Stimulated activated CD4-positive, alpha-beta T cell treated with anti-CD3 and anti-CD28 coated beads, Interleukin-1b, Interleukin-23, amount 100 ng/mL, for 48 hours (primary cell): ENCODE measurements at places on chromosomes 2 and 18.
A peak's percentile ranks its signal among the peaks of the same experiment; 100 is the strongest.

DNA sequence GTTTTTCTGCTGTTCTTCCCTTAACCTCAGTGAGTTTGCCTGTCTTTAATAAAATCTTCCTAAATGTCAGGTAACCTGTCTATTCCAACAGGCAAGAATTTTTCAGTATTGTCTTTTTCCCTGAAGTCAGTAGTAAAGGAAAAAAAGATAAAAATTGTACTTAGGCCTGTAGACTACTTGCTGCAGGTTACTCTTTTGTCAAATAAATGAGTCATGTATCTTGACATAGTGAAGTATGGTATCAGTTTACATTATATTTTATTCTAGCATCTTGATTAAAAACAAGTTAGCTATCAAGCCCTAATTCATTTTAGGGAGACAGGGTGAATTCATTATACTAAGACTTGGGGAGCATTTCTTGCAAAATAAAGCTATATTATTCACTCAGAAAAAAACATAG is 59.8 kb downstream of the ITGA4 start:
- no peak for DNase-seq

- no peak for DNase-seq
These were observed 1960.5 kb upstream of the PIK3C3 start for GRCh38 chr18:39994498-39994897.

DNA sequence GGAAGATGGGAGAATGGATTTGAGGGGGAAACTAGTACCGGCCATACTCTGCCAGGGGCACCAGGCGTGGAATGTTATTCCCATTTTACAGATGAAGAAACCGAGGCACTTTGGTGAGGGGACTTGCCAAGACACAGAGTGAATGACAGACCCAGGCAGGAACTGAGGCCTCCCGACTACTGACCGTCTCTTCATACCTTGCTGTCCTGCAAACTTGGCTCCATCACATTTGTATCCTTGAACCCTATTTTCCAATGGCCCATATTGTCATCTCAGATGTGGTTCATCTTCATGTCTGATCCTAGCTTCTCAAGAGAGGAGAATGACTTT is 6.2 kb upstream of the TFCP2L1 start:
- DNase-seq = no peak

GRCh38 chr2:199916980-199917379 is 5.9 kb downstream of the C2orf69 start:
- DNase-seq = no peak

DNA sequence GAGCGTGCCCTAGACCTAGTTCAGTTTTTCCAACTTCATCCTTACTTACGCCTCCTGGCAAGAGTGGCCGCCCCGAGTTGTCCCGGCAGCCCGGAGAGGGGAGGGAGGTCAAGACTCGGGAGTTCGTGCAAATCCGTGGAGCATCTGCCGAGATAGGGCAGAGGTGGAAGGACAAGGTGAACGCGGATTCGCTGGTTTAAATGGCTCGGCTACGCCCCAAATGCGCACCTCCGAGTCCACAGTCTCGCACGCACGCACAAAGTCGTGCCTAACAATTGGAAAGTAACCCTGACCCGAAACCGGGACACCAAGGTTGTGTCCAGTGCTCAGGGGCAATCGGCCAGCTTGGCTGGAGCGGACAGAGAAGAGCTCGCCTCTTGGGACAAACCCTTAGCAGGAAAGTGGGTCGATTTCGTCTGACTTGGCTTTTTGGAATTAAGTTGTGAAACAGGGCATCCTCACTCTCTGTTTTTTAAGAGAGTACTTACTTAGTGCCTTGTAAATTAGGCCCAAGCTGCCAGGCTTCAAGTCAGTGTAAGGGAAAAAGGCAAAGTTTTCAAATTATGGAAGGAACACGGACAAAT is 726 bp upstream of the SS18 start:
- DNase-seq = peak; percentile 69

DNA sequence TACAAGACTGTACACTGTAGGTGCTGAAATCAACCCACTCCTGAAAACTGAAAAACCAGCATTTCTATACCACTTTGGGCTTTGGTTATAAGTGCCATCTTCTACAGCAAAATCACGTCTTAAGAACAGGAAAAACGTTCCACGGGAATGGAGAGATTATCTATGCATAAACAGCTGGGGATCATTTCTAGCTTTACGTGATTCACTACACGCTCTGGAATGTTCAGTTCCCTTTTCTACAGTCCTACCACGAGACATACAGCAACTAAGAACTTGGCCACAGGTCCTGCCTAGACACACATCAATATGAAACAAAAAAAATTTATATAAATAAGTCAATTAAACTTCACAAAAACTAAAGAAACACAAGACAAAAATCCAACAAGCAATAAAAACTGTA is 3.6 kb downstream of the CXCR4 start:
- no peak for DNase-seq

DNA sequence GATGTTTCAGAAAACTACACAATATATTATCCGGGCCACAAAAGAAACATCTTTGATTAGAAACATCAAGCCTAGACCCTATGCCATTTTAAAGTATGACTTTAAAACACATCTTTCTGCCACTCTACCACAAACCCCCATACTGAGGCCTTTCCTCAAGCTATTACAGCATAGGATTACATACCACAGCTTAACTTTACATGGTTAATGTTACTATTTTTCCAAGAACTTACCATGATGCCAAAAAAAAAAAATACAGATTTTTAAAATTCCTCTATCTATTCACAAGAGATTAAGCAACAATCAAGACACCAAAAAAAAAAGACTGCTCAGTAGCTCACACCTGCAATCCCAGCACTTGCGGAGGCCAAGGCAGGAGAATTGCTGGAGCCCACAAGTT is 9.0 kb downstream of the NCKAP1 start:
- no peak for DNase-seq

DNA sequence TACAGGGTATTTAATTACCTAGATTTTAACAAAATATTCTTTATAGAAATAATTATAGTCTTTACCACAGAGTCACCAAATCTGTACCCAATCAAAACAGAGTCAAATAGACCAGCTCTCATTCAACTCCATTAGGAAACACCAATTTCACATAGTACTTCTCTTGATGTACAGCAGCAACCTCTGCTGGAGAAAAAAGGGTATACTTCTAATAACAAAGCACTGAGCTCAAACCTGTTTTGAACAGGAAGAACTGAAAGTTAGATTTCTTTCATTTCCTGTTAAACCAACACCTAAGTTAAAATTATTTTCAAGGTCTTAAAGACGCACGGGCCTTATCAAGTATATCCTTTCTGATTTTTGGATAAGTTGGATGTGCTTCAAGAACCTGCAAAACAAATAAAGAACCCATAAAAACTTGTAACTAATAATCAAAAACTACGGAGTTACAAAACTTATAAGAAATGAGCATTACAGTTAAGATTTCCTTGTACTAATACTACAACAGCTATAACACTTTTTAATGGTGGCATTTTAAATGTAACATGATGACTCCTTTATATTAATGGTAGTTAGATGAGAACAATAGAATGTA is 79.0 kb downstream of the TTC21B start:
- DNase-seq = no peak

DNA sequence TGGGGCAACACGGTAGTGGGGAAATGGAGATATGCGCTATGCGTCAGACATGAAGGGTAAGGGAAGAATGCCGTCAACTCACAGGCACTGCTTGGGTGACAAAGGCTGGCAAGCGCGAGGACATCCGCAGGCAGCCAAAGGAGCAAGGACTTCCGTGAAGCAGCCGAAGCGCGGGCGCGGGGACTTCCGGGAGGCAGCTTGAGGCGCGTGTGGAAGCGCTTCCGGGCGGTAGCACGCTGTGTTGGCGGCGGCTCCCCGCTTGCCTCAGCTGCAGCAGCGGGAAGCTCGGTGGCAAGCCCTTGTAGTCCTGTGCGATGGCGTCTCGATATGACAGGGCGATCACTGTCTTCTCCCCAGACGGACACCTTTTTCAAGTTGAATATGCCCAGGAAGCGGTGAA is at the start of gene PSMA8:
Gene PSMA8, plus strand, starts transcription at position 218 of the 400 bp plus-strand sequence. Its CDS starts 97 bp downstream, at position 315.
- peak; percentile 55 for DNase-seq

DNA sequence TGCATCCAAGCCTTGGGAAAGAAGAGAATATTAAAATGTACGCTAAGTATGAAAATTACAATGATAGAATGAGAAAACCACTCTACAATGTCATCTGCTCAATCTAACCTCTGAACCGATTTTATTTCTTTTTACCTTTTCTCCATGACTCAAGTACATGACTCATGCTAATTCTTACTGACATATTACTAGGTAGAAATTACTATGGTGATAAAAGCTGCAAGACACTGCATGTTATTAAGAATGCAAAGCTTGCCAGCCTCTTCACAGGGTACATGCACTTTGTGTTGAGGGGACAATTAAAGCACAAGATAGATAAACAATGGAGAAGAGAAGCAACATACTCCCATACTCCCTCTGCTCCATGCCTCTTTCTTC is 20.7 kb downstream of the SFT2D3 start:
- DNase-seq = no peak

DNA sequence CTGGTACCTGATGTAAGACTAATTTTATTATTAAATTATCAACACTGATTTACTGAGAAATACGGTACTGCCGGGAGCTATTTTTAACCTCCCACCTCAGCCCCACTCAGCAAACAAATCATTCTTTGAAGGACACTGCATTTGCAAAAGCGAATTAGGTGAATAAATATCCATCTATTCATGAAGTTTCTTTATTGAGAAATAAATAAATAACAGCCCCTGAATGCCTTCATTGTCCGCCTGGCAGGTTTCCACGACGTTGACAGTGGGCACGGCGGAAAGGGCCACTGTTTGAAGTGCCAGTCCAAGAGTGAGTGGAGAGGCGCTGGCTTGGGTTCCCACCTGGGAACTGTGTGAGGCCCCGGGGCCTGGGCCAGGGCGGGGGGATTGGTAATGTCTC is 15.7 kb downstream of the C1QL2 start:
- DNase-seq = no peak

DNA sequence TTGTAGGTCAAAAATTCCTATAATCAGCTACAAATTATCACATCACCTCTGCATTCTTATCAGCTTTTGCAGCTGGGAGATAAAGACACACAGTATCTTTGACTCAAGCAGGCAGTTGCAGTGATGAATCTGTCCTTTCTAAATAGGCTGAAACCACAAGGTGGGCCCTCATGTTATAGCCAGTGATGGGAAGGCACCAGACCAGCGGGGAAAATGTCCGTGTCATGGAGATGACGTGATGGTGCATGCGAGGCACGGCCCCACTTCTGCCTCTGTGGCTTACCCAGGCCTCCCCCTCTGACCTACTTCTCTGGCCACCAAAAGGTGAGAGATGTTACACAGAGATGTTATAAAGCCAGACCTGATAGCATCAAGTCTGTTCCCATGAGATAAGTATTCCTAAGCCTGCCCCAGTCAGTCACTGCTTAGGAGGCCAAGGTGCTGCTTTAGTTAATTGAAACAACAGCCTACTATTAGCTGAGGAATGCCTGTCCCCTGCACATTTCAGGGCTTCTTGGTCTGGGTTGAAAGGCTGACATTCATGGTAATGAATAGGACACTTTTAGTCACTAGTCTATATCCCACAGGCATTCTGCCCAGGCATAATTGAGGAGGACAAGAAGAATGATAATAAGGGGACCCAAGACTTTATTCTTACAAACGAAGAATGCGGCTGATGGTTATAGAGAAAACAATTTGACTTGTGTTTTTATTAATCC is 327.9 kb downstream of the LPIN1 start:
- DNase-seq = no peak

DNA sequence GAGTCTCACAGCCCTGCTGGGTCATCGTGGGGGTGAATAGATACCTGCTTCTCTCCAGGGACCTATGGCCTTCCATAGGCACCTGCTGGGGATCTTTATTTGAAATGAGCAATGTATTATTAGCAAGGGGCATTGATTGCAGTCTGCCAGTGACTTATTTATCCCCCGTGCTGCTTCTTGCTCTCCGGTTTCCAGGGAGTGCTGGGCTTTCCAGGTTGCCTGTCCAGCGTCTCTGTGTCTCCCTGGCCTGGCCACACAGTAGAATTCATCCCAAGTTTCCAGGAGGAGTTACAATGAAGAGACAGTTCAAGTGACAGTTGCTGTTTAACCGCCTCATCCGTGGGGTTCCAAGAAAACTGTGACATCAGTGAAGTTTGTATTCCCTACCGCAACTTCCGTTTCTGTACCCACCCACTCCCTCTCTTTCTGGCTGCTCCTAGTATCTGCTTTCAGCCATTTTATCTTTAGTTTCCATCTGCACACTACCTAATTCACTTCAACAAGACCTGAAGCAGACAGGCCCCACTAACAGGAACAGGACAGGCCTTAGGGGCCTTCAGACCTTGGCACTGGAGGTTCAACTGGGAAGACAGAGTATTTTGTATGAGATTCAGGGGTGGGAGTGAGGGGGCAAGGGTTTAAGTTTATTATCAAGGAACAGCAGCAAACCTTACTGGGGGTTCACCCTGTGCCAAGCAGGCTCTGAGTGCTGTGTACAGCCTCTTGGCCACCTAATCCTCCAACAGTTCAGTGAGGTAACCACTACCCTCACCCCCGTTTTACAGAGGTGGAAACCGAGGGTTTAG is 134.8 kb downstream of the PRKCE start:
- no peak for DNase-seq

DNA sequence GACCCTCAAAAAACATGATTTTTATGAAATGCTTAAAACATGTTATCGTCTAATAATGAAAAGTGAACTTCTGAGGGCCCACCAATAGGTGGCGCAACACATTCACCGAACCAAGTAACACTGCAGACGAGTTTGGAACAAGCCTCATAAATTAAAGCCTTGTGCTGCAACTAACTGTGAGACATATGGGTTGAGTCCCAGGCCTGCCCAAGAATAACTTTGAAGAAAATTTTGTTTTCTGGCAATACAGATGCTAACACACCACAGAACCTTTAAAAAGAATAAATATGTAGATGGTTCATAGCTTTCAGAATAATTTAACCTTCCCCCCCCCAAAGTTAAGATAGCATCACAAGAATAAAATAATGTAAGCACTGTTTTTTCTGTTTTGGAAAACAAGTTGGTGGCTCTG is 285.9 kb downstream of the RNF144A start:
- peak; percentile 48 for DNase-seq

DNA sequence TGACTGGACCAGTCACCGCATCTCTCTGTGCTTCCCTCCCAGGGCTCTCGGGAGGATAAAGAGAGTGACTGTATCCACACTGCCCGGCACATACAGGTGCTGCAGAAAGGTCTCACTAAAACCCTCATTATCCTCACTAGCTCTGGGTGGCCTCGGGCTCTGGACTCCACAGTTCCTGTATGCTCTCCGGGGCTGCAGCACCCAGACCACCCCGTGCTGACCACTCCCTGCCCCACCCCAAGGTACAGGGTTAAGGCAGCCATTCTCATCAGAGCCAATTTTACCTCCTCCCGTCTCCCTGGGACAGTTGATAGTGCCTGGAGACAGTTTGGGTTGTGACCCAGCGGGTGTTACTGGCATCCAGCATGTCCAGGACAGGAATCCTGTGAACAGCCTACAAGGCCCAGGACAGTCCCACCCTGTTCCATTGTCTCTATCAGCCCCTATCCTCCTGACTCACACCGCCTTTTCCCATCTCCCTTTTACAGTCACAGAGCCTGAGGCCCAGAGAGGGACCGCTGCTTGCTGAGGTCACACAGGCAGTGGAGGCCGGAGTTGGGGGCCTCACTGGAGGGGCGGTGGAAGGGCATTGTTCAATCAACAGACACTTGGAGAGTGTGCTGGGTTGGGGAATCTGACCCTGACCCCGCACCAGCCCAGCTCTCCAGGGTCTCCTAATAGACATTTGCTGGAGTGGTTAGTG is 1.7 kb downstream of the ZAP70 start:
- DNase-seq = no peak
